HTR-8/SVneo (cell line): ENCODE measurements at places on chromosomes 16 and 17.

GRCh38 chr16:87457709-87458423, 35.0 kb downstream of the ZCCHC14 start:
- DNase-seq, result peak; percentile 91

GRCh38 chr17:63293323-63294075, 152.6 kb downstream of the CYB561 start:
- no peak for DNase-seq

- no peak for DNase-seq
Measured at GRCh38 chr17:58326609-58327362, 1.8 kb downstream of the TSPOAP1 start.

- DNase-seq, result no peak
Measured at GRCh38 chr16:84687715-84688114, 12.1 kb upstream of the USP10 start.

GRCh38 chr17:64289741-64290141, 26.7 kb upstream of the TEX2 start:
- DNase-seq, result no peak

DNA sequence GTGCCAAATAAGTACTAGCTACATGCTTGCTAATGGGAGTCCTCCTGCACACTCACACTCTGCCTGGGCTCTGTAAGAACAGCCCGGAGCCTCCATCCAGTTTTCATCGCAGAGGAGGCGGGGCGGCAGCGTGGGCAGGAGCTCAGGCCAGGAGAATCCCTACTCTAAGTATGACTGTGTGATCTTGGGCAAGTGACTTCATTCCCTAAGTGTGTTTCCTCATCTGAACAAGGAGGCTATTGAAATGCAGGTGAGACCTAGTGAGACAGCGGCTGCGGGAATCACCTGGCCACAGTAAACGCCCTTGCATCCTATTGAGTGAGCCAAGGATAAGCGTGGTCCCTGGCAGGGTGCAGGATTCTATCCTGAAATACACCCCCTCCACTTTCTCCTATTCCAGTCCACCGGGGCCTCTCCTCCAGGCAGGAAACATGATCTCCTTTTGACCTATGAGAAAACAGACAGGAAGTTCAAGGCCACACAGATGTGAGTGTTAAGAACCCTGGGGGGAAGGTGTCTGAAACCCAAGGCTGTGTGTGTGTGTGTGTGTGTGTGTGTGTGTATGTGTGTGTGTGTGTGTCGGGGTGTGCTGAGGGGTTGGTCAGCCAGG, 5.2 kb upstream of the RAI1 start:
- no peak for DNase-seq

GRCh38 chr17:8121681-8122421, 2.1 kb downstream of the HES7 start:
- peak; percentile 63 for DNase-seq

- no peak for DNase-seq
Measured at GRCh38 chr17:74691151-74691550, 21.6 kb downstream of the CD300LF start.

DNA sequence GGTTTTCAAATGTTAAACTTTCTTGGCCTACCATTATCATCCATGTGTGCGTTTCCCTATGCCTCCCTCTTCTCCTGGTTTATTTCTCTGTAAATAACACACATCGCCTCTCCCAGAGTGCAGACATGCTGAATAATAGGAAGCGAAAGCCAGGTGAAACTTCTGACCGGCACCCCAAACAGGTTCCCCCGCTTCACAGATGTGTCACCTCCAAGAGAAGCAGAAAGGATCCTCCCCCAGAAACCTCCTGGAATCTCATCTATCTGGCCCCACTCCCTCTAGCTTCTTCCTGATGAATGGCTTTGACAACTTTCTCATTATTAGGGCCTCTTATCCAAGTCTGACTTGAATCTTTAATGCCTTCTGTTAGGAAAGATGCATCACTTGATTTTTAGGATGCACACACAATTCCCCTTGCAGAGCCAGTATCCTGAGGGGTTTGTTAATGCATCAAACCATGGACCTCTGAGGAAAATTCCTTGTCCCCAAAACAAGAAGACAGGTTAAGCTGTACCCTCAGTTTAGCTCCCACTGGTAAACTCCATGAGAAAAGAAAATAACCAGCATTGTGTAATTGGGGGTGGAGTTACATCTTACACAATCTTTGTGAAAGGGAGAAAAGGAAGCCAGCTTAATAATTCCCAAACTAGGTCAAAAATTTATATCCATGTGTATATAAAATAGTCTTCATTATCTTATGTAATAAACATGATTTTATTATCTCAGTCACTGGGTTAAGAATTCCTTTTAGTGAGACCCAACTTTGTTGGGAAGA, 20.1 kb upstream of the HYDIN start:
- no peak for DNase-seq

DNA sequence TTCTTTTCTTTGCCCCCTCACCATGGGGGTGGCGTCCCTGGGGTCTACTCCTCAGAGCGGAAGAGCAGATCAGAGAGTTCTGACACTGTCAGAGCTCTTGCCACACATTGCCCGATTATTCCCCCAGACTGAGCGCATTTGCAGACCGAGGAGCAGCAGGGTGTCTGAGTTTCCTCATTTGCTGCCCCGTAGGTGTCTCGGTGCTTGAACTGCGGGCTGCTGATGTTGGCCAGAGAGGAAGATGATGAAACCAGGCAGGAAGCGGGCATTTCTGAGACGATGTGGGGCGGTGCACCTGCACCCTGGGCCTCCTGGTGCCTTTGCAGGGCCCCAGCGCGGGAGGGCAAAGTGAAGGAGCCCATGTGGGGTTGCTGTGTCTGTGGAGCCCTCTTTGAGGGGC, 55.2 kb downstream of the ARSG start:
- no peak for DNase-seq

GRCh38 chr17:76452660-76453430, at the start of gene UBE2O:
UBE2O (minus strand) TSS chr17:76453152; CDS start chr17:76453141, 11 bp downstream.
- peak; percentile 97 for DNase-seq

- DNase-seq, result peak; percentile 54
Measured at GRCh38 chr17:62898239-62898864, 67.7 kb upstream of the TANC2 start.
